ENCODE measurements at places on chromosomes 16 and 17. TPM values are rescaled to one million over a fixed set of nuclear protein-coding genes. Genes with fewer than 3 reads are reported as not detected.

SDR42E2 gene
- total RNA-seq = not detected

WNT3 gene
- 1.9 TPM for total RNA-seq

KCNG4 gene
- not detected for total RNA-seq

SLFN14 gene
- total RNA-seq = not detected

KRTAP16-1 gene
- total RNA-seq = not detected

MT1M gene
- 6.3 TPM for total RNA-seq

NPIPB13 gene
- total RNA-seq = 4.1 TPM

ATP2A3 gene
- 3.9 TPM for total RNA-seq

CASKIN2 gene
- 9.6 TPM for total RNA-seq

TPSAB1 gene
- total RNA-seq = not detected

CNGB1 gene
- total RNA-seq = not detected

ITGAX gene
- total RNA-seq = 0.52 TPM

ARHGAP44 gene
- 1.6 TPM for total RNA-seq

C16orf74 gene
- total RNA-seq = 2.7 TPM

EMC8 gene
- 20.5 TPM for total RNA-seq

SULT1A2 gene
- 0.13 TPM for total RNA-seq

TBC1D3I gene
- not detected for total RNA-seq

CES5A gene
- not detected for total RNA-seq

TPSG1 gene
- total RNA-seq = not detected

NLRP1 gene
- total RNA-seq = 26.0 TPM

LRRC46 gene
- 0.13 TPM for total RNA-seq

SLC38A8 gene
- total RNA-seq = not detected

CMTM2 gene
- total RNA-seq = not detected

SSTR5 gene
- total RNA-seq = 0.32 TPM

NACA2 gene
- total RNA-seq = 0.13 TPM

CLDN7 gene
- total RNA-seq = 2.7 TPM

SYT17 gene
- total RNA-seq = 0.13 TPM

P2RX1 gene
- total RNA-seq = under 0.01 TPM

KRT13 gene
- total RNA-seq = not detected

INO80E gene
- 26.7 TPM for total RNA-seq

KRTAP4-6 gene
- not detected for total RNA-seq

GAS2L2 gene
- total RNA-seq = not detected

KRT27 gene
- not detected for total RNA-seq

CCL16 gene
- not detected for total RNA-seq

KSR1 gene
- total RNA-seq = 18.0 TPM

MRPS34 gene
- total RNA-seq = 36.3 TPM

TEKT1 gene
- not detected for total RNA-seq

CDH5 gene
- total RNA-seq = 0.26 TPM

MEIOC gene
- total RNA-seq = under 0.01 TPM

IL21R gene
- 5.2 TPM for total RNA-seq

CSNK2A2 gene
- 39.7 TPM for total RNA-seq

KRT222 gene
- not detected for total RNA-seq

GNG13 gene
- total RNA-seq = not detected

TANC2 gene
- 23.3 TPM for total RNA-seq

ITGAE gene
- total RNA-seq = 30.9 TPM
